ENCODE measurements at places on chromosomes 5 and 9. TPM values are rescaled to one million over a fixed set of nuclear protein-coding genes. Genes with fewer than 3 reads are reported as not detected.

The PLAC8L1 gene
- total RNA-seq: not detected

The HRH2 gene
- total RNA-seq: 15.3 TPM

The SHISAL2B gene
- not detected for total RNA-seq

GRCh38 chr5:126868338-126869004 is 91.5 kb downstream of the LMNB1 start:
- H3K4me3 ChIP-seq: no peak overlapping the region
- no peak overlapping the region for H3K27ac ChIP-seq
- DNase-seq: no peak
- no peaks in the 10 kb centered on the region for H3K27me3 ChIP-seq
- H3K36me3 ChIP-seq: no peaks in the 10 kb centered on the region

DNA sequence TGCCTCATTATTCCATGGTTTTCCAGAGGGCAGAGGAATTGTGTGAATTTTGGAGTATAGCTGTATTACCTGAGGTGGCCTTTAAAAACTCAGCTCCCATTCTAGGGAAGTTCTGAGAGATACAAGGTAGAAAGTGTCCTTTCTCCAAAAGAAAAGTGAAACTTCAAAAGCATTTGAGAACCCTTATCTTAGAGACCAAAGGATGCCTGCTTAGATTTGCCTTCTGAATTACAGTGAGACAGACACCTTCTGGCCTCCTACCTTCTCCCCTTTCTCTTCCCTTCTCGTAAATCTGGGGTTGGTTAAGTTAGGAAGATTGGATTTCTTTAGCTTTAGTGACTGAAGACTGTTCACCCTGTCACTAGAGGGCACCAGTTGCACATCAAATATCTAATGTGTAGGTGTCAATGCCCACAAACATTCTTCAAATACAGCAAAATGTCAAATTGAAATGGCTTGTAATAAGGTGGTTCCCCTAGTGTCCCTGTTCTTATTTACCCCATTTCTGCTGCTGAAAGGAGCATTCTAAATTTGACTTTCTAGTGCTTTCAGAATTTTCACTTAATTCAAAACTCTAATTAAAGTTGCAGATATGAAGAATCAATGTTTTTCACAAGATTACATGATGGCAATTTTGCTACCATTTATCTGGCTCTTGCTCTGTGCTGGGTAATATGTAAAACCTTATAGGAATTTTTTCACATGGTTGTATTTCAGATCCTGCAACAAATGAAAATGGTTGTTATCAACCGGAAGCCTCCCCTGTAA is 46.7 kb downstream of the PRRC1 start:
- DNase-seq: no peak
- H3K4me1 ChIP-seq: no peaks in the 10 kb centered on the region
- H3K36me3 ChIP-seq: no peaks in the 10 kb centered on the region
- H3K27ac ChIP-seq: no peak overlapping the region

- no peak overlapping the region for H3K27ac ChIP-seq
- H3K27me3 ChIP-seq: no peaks in the 10 kb centered on the region
- no peaks in the 10 kb centered on the region for H3K36me3 ChIP-seq
- H3K4me1 ChIP-seq: peaks cover 3% of the 10 kb centered on the region
- H3K4me3 ChIP-seq: no peak overlapping the region
Measured at GRCh38 chr5:78509884-78510769, 138.4 kb downstream of the LHFPL2 start.

GRCh38 chr5:142087920-142088679 is 20.5 kb upstream of the NDFIP1 start:
- DNase-seq: no peak
- no peaks in the 10 kb centered on the region for H3K36me3 ChIP-seq
- no peaks in the 10 kb centered on the region for H3K27me3 ChIP-seq
- H3K4me1 ChIP-seq: no peaks in the 10 kb centered on the region
- H3K27ac ChIP-seq: no peak overlapping the region

- H3K4me1 ChIP-seq: peaks cover 14% of the 10 kb centered on the region
- peak overlapping the region; percentile 89 for H3K27ac ChIP-seq
- H3K4me3 ChIP-seq: no peak overlapping the region
- H3K36me3 ChIP-seq: no peaks in the 10 kb centered on the region
Measured at GRCh38 chr9:33161011-33161588, 6.0 kb downstream of the B4GALT1 start.

GRCh38 chr5:125181955-125182354 is 435.5 kb upstream of the ZNF608 start:
- no peak overlapping the region for H3K27ac ChIP-seq
- no peaks in the 10 kb centered on the region for H3K4me1 ChIP-seq
- H3K4me3 ChIP-seq: no peak overlapping the region
- no peaks in the 10 kb centered on the region for H3K27me3 ChIP-seq

DNA sequence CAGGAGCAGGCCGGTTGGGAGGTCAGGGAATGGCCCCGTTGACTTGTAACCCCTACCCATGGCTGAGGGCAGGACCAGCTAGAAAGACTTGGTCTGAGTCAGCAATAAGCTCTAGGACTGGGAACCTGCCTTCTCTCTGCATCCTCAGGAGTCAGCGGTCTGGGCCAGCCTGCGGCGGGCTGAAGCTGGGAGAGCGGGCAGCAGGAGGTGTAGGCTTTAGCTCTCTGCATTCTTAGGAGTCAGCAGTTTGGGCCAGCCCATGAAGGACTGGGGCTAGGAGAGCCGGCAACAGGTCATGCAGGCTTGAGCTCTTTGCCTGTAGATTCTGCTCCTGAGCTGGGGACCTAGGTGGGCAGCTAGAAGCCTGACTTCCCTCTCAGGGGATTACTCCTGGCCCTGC is 6.4 kb upstream of the SMIM32 start:
- H3K4me1 ChIP-seq: no peaks in the 10 kb centered on the region
- no peak for DNase-seq
- H3K27me3 ChIP-seq: no peaks in the 10 kb centered on the region
- no peak overlapping the region for H3K27ac ChIP-seq
- H3K4me3 ChIP-seq: no peak overlapping the region

DNA sequence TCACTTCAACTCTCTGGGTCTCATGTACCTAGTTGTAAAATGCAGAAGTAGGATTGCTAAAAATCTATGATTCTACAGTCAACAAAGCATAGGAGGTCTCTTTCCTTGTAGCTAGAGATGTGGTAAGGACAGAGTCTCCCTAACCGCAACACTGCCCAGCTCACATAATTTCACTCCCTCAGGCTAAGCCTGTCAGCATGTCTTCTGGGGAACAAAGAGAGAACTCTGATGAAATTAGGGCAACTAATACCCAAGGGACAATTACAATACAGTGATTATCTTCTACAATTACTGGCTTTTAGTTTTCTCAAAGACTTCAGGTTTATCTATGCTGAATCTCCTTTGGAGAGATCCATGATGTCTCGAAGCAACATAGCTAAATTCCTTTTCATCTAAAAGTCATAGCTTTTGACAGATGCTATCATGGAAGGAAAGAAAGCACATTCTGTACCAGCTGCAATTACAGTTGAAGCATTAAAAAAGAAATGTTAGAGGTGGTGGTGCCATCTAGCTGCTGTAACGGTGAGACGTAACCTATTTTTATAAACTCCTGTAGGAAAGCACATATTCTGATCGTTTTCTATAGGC is 141.1 kb upstream of the TARS1 start:
- no peak overlapping the region for H3K27ac ChIP-seq
- H3K4me1 ChIP-seq: no peaks in the 10 kb centered on the region
- no peak overlapping the region for H3K4me3 ChIP-seq
